ENCODE measurements at places on chromosomes 3 and 15.

DNA sequence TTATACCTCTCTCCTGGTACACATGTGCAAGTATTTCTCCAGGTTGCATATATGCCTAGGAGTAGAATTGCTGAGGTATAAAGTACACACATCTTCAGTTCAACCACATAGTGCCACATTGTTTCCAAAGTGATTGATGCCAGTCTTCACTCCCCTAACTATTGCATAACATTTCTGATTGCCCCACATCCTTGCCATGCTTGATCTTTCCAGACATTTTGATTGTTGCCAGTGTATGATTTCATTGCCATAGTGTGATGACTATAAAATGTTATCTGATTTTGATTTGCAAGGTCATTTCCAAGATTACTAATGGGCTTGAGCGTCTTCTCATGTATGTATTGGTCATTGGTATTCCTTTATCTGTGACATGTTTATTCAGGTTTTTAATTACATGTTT lies 61.1 kb upstream of the MLF1 start:
- no peak for DNase-seq

GRCh38 chr3:177589911-177590381 lies 392.7 kb upstream of the TBL1XR1 start:
- no peak for DNase-seq

- DNase-seq: no peak
These were observed 301.3 kb downstream of the ZNF385D start for GRCh38 chr3:21449738-21450137.

DNA sequence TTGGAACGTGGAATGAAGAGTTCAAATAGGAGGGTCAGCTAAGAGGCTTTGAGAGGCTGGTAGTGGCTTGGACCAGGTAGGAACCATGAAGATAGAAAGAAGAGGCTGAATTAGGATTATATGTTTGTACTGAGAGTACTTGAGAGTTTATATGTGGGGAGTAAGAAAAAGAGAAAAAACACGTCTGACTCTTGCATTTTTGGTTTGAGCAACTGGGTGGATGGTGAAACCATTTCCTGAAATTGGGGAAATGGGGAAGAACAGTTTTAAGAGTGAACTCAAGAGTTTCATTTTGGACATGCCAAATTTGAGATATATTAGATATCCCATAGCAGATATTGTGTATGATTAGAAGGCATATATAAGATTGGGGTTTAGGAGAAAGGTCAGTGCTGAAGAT lies 92.9 kb upstream of the TNIK start:
- no peak for DNase-seq

- no peak for DNase-seq
These were observed 11.0 kb upstream of the FBLN2 start for GRCh38 chr3:13537909-13538296.

DNA sequence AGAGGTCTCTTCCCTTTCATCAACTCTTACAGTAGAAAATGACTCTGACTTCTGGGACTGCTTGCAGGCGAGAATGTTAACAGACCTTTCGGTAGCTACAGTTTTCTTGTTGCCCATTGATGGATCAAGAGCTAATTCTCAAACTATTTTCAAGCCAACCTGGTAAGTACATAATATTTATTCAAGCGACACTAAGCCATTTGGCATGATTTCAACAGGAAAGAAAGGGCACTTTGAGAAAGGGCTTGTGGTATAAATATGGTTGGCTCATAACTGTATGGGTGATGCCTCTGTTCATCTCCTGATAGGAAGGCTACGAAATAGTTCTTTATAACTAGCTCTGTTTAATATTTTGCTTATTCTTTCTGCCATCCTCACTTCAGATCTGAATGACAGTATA lies 196.2 kb upstream of the CNTN4 start:
- DNase-seq: no peak

GRCh38 chr15:78461171-78461888 lies 23.3 kb downstream of the IREB2 start:
- DNase-seq: no peak

DNA sequence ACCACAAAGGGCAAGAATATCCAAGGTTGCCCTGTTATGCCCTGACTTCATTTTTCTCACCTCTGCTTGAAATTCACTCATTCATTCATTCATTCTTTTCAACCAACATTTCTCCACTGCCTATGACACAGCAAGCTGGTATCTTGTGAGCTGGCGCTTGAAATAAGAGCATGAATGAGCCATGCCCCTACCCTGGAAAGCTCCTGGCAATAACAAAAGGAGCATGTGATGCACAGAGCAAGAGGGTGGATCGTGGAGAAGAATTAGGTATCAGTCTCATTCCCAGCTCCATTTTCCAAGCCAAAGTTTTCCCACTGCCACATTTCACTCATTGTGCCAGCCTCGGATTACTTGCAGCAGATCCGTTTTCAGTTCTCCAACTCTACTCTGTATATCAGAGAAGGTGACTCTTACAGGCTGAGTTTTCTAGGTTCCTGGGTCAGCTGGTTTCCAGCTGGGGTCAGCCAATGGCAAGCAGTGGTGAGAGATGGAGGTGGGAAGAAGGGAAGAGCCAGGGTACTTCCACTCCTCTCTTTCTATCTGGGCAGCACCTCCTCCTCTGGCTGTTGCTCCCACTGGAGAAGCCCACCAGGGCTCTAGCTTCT lies 144.8 kb downstream of the SUCLG2 start:
- no peak for DNase-seq

DNA sequence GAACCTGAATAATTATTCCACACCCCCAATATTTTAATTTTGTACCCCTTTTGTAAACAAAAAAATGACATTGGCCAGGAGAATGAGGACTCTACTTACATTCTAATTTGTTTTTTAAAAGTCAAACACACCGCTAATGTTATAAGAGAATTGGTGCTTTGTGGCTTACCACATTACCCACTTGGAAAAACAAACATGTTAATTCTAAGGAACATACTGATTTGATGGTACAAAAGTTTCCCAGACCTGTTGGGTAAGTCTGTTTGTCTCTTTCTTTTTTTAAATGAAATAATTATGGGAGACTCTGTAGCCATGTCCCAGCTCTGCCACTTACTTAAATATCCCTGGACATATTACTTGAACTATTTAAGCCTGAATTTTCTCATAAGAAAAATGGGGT lies 352.5 kb upstream of the C2CD4B start:
- no peak for DNase-seq

- no peak for DNase-seq
These were observed 18.9 kb downstream of the COLQ start for GRCh38 chr3:15502616-15503015.

GRCh38 chr3:43696881-43697280 lies 6.1 kb downstream of the ABHD5 start:
- no peak for DNase-seq

DNA sequence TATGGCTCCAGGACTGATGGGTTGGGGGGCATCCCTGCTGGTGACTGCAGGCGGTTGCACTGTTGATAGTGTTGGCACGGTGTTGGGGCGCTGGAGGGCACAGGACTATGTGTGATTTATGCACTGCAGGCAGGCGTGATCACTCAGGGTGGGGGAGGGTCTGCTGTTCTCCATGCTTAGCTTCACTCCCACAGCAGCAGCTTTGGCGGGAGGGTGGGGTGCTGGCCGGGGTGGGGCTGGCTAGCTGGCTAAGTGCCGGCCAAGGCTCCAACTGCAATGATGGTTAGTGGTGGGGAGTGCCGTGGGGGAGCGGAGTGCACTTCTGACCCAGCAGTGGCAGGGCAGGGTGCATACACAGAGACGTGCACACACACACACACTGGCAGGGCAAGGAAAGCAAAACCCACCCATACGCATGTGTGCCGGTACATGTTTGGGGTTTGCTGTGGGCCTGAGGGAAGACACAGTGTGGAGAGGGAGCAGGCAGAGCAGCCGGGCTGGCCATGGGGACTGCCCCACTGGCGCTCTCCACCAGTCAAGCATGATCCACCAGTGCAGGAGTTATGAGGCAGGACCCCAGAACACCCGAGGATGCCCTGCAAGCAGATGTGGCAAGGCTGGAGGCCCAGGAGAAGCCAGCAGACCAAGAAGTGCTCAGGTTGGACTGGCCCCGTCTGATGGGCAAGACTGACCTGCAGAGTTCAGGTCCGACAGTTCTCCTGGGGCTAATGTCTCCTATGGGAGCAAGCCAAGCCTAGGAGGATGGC lies 16.5 kb upstream of the FGF7 start:
- DNase-seq: no peak

DNA sequence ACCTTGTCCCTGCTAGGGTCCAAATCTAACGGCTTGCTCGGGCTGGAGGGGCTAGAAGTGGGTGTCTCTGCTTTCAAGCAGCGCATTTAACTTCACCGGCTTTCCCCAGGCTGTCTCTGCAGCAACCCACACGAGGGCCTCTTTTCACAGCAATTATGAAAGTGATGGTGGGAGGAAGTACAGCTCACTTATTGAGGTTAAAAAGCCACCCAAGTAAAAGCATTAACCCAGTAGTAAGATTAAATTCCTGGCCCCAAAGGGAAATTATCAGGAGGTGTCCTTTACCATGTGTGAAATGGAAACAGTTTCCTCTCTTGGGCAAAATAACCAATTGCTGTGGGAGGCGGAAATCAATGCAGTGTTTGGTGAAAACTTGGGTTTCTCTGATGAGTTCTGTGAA lies 41.1 kb downstream of the NGRN start:
- DNase-seq: peak; percentile 25

GRCh38 chr3:97970956-97971620 lies 1.1 kb downstream of the RIOX2 start:
- DNase-seq: no peak

DNA sequence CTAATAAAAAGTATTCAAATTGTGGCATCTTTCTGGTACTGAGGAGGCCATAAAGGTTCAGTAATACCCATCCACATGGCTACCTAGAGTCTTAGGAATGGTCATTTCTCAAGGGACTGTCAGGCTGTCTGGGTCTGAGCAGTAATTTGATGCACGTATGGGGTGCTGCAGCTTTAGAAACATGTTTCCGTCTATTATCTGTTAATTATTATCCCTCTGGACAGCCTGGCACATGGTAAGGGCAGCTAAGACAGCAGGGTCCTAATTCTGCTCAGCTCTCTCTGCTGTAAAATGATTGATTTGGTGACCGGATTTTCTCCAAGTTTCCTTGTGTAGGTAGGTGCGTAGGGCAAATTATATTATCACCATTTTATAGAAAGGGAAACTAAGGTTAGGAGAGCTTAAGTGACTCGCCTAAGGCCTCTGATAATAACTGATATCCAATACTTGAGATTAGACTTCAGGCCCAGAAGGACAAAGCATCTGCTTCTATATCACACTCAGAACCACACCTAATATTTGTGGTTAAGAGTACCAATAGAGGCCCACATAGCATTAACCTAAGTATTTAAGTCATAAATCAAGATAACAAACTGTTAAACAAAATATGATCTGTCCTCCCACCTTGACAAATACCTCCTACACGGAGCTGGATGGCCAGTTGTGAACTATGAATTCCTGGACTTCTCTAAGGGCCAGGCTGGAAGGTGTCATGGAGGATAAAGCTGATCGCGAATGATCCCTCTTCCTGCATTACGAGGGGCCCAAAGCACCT lies 2.9 kb upstream of the RAP2B start:
- no peak for DNase-seq

- no peak for DNase-seq
These were observed 118.5 kb upstream of the ABHD17C start for GRCh38 chr15:80576519-80577090.

DNA sequence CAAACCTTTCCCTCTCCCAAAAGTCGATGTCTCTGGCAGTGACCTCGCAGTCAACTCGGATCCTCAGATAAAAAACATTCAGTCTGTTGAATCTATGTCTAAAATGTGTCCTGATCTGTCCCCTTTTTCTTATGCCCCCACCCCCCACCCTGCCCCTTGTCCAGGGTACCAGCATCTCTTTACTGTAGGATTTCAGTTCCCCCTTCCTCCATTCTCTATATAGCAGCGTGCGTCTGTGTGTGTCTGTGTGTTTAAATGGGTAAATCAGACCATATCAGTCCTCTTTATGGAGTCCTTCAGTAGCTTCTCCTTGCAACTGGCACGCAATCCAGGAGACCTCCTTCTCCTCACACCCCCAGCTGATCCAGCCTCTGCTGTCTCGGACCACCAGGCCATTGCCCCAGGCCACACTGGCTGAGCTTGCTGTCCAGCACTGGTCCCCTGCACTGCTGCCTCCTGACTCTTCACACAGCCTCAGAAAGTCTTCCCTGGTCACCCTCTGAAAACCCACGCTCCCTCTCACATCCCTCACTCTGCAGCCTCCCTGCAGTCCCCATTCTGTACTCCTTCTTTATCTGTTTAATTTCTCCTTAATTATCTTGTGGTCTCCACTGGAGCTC lies 1.5 kb downstream of the LRRK1 start:
- no peak for DNase-seq

DNA sequence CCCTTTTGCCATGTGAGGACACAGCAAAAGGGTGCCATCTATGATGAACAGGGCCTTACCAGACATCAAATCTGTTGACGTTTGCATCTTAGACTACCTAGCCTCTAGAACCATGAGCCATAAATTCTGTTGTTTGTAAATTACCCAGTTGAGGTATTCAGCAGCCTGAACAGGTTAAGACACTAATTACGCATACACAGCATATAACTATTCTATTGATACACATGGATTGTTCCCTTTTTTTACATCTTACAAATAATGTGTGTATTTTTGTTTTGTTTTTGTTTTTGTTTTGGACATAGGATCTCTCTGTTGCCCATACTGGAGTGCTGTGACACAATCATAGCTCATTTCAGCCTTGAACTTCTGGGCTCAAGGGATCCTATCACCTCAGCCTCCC lies 255.5 kb downstream of the OPA1 start:
- DNase-seq: no peak

- no peak for DNase-seq
These were observed 49.0 kb downstream of the LARS2 start for GRCh38 chr3:45437383-45437782.

DNA sequence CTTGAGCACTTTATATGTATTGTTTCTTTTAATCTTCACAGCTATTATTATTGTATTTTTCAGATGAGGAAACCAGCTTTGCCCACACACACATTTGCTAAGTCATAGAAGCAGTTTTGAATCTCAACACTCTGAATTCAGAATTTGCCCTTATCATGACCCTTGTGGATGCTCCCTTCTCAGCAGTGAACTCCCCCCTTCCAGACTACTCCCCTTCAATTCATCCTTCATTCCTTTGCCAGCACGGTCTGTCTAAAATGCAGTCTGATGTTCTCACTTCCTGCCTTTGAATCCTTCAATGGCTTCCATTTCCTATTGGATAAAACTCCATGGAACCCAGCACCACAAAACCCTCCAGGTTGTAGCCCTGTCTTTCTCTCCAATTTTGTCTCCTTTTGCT lies 52.5 kb upstream of the TSC22D2 start:
- no peak for DNase-seq

GRCh38 chr3:194801461-194802432 lies 116.1 kb downstream of the FAM43A start:
- no peak for DNase-seq

DNA sequence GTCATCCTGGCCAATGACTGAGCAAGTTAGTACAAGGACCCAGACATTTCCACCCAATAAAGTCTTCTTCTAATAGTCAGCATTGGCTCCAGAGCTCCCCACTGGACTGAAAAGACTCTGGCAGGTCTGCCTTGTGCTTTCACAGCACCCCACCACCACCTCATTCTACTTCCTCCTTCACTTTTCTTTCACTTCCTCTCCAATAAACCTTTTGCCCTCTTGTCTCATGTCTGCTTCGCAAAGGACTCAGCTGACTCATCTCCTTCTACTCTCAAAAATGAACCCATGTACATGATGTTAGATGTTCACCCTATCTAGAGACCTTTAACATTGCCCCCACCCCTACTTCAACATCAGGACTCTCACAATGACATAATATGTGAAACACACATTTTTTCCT lies 181.0 kb upstream of the PPP2R3A start:
- DNase-seq: no peak
